Cardiac muscle cell (in vitro differentiated cells and primary cell): ENCODE measurements at places on chromosomes 16 and 17.

GRCh38 chr16:56532714-56533113 is 12.9 kb upstream of the BBS2 start:
- H3K4me3 ChIP-seq: no peak overlapping the region
- no peak for DNase-seq
- H3K36me3 ChIP-seq: no peaks in the 10 kb centered on the region
- H3K27me3 ChIP-seq: peaks cover 24% of the 10 kb centered on the region
- no peak overlapping the region for H3K27ac ChIP-seq
- no peaks in the 10 kb centered on the region for H3K4me1 ChIP-seq

- peaks cover 9% of the 10 kb centered on the region for H3K36me3 ChIP-seq
- no peak for DNase-seq
- H3K27me3 ChIP-seq: no peaks in the 10 kb centered on the region
- no peaks in the 10 kb centered on the region for H3K4me1 ChIP-seq
- no peak overlapping the region for H3K4me3 ChIP-seq
- H3K27ac ChIP-seq: no peak overlapping the region
Observed at GRCh38 chr16:25155553-25156460, 44.3 kb downstream of the LCMT1 start.

DNA sequence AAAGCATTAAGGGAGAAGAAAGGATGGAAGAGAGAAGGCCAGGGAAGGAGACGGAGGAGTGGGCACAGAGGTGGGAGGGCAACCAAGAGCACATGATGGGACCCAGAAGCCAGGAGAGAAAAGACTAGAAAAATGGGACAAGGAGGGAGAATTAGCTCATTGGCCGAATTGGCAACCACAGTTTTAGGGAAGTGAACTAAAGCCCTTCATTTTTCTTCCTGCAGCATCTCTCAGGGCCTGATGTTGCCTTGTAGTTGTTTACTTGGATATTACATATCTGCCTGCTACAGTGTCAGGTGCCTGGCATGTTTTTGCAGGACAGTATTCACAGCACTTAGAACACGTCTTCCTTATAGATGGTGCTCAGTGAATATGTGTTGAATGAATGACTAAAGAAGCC is 19.0 kb downstream of the EMP2 start:
- H3K27me3 ChIP-seq: no peaks in the 10 kb centered on the region
- H3K36me3 ChIP-seq: no peaks in the 10 kb centered on the region
- no peak overlapping the region for H3K27ac ChIP-seq
- DNase-seq: no peak
- no peak overlapping the region for H3K4me3 ChIP-seq
- H3K4me1 ChIP-seq: no peaks in the 10 kb centered on the region

- DNase-seq: peak; percentile 32
- H3K36me3 ChIP-seq: no peaks in the 10 kb centered on the region
- no peak overlapping the region for H3K4me3 ChIP-seq
Observed at GRCh38 chr17:13541032-13541480, 60.7 kb downstream of the HS3ST3A1 start.

- no peak overlapping the region for H3K27ac ChIP-seq
- no peaks in the 10 kb centered on the region for H3K4me1 ChIP-seq
- no peak for DNase-seq
- no peak overlapping the region for H3K4me3 ChIP-seq
Observed at GRCh38 chr17:29162082-29162908, 17.9 kb downstream of the MYO18A start.

DNA sequence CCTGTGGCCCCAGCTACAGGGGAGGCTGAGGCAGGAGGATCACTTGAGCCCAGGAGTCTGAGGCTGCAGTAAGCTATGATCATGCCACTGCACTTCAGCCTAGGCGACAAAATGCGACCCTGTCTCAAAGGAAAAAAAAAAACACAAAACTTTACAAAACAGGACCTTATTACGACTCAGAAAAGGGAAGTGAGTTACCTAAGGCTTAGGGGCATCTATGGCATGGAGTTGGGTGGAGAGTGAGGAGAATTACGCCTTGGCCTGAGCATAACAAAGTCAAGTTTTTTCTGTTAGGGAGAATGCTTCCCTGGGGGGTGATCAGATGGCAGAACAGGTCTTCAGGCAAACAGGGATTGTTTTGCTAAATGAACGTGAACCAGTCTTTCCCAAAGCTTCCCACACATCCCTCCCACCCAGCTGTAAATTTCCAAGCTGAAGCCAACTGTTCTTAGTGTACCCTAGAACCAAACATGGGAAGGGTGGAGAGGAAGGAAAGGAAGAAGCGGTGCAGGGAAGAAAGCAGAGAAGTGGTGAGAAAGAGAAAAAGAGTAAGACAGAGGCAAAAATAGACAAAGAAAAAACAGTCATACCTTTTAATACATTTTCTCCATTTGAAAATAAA is 24.6 kb upstream of the TNRC6C start:
- DNase-seq: no peak
- H3K27me3 ChIP-seq: no peaks in the 10 kb centered on the region
- no peak overlapping the region for H3K4me3 ChIP-seq
- H3K36me3 ChIP-seq: no peaks in the 10 kb centered on the region
- no peak overlapping the region for H3K27ac ChIP-seq

DNA sequence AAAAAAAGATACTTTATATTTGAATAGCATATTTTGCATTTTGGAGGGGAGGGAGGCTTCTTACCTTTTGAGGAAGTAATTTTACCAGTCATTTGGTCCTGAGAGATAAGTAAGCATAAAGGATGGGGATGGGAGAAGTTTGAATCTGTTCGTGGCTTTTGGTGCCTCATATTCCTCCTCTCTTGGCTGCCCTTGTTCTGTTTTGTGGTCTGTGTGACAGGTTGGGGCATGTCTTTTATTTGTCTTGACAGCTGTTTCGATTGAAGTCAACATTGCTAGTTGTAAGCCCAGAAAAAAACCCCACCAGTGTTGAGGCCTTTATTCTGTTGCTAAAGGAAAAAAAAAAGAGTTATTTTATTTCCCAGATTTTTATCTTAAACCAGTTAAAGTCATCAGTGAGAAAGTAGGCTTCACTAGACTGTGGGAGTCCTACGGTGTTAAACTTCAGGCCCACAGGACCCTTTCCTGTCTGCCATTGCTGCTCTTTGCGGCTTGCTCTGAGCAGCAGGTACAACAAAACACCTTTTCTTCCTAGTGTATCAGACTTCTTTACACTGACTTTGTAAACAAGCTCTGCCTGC is 11.4 kb downstream of the SLC7A6 start:
- H3K36me3 ChIP-seq: no peaks in the 10 kb centered on the region
- no peak overlapping the region for H3K4me3 ChIP-seq
- H3K27me3 ChIP-seq: no peaks in the 10 kb centered on the region
- H3K27ac ChIP-seq: peak overlapping the region; percentile 77
- H3K4me1 ChIP-seq: peaks cover 7% of the 10 kb centered on the region

GRCh38 chr16:87636050-87636684 is 33.9 kb downstream of the JPH3 start:
- no peak overlapping the region for H3K27ac ChIP-seq
- peaks cover 4% of the 10 kb centered on the region for H3K27me3 ChIP-seq
- H3K36me3 ChIP-seq: no peaks in the 10 kb centered on the region
- H3K4me3 ChIP-seq: no peak overlapping the region
- no peaks in the 10 kb centered on the region for H3K4me1 ChIP-seq
- DNase-seq: peak; percentile 88
